Activated gamma-delta T cell treated with anti-CD3 and anti-CD28 coated beads, Interleukin-2, amount 50 U/mL, for 16 hours (primary cell): ENCODE measurements at places on chromosomes 3 and 15.
A peak's percentile ranks its signal among the peaks of the same experiment; 100 is the strongest.

GRCh38 chr3:32143849-32144757, 37.7 kb downstream of the GPD1L start:
- peak; percentile 4 for DNase-seq

GRCh38 chr15:68610825-68611224, 32.0 kb downstream of the CORO2B start:
- no peak for DNase-seq

- no peak for DNase-seq
Measured at GRCh38 chr3:190642016-190642415, 128.1 kb downstream of the IL1RAP start.

GRCh38 chr3:146550743-146551510, 6.5 kb upstream of the PLSCR1 start:
- DNase-seq = no peak

DNA sequence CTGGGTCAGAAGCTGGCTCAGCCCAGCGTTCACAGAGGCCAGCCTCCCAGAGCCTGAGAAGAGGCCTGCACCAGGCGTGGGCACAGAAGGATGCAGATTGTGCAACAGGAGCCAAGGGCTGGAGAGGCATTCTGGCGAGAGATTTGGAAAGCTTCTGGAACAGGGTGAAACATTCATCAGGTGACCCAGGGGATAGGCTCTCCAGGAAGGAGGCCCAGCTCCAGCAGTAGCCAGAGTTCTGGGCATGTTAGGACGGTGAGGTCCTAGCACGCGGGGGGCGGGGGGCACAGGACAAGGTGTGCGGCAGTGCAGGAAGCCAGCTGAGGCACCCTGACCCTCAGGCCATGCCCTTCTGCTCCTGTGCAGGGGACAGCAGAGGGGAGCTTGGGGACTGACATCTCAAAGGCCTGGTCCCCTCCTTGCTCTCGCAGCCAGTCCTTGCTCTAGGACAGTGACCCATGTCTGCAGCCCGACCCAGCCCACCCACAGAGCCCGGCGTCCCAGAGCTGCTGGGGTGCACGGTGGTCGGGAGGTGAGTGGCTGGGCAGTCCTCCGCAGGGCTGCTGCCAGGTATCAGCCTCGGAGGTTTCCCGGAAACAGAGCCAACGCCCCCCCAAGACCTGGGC, 111.7 kb upstream of the KLF13 start:
- no peak for DNase-seq

DNA sequence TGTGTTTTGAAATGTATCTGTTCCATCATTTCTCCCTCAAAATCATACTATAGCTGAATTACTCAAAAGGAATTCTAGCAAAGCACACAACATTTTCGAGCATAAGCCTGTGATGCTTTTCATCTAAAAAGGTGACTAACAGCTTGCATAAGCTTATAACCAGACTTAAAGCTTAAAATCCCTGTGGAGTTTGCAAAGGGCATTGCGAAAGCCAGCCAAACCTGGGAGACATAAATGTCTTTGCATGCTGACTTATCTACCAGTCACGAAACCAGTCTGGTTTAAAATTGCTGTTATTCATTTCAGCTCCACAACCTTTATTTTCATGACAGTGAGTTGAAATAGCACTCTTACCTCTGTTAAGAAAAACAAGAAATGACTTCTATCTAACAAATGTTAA, 35.6 kb upstream of the LIPC start:
- no peak for DNase-seq
